Stimulated activated CD4-positive, alpha-beta T cell treated with anti-CD3 and anti-CD28 coated beads, TNF-alpha, amount 100 ng/mL, for 24 hours (primary cell): ENCODE measurements at places on chromosomes 3 and 15.

DNA sequence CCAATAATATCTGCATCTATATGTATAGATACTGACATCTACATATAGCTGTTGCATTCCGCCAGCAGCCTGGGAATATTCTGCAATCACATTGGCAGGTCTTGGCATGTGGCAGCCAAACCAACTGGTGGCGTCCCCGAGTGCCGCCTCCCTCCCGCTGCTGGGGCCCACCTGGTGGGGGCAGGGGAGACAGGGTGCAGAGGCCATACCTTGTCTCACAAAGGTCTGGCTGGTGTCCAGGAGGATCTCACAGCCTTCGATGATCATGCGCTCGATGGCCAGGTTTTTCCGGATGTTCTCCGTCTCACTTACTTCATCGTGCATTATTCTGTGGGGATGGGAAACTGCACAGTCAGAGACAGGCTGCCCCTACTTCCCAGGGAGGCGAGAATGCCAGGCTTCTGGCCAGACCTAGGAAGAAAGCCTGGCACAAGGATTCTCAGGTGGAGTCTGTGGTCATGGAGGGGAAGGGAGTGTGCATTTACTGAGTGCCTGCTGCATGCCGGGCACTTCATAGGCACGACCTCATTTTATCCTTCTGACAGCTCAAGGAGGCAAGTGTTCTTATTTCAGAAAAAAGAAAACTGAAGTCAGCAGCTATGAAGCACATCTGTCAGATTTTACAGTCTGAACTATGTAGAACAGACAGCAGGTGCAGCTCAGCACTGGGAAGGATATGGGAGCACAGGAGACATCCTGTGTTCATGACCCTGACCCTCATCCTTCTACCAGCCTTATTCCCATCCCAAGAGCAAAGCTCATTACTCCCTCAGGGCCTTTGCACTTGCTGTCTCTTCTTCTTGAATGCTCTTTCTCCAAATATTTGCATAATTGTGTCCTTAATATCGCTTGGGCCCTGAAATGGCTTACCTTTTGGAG, 62.8 kb downstream of the RASGRF1 start:
- no peak for DNase-seq

DNA sequence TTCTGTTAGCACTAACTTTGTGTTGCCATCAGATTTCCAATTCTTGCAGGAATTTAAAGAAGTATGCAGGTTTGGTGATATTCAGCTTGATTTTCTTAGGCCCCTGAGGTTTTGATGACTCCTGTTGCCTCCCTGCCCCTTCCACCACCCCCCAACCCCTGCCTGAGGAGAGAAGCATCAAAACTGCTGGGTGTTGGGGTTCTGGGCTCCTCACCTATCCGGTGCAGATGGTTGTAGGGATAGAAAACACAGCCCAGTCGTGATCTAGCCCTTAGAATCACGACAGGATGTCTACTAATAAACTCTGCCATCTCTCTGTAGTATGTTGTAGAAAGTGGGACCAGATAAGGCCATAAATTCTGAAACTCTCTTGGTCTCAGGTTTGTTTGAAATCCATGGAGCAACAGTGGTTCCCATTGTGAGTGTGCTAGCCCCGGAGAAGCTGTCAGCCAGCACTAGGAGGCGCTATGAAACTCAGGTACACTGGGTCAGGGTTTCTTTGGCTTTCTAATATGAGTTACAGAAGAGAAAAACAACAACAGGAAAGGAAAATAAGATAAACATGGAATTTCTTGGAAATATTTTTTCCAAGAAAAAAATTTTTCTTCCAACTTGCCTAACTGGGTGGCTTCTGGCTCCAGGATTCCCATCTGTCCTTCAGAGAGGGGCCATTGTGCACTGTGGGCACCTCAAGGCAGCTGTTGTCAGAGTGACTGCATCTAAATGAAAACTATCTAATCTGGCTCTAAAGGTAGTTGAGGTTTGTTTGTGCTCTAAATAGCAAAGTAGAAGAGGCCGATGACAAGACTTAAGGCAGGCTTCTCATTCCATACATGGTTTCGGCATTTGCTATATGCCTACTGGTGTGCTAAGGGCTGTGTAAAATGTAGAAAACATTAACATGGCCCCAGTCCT, 8.7 kb downstream of the SRP14 start:
- no peak for DNase-seq

GRCh38 chr15:41564286-41564959, 5.4 kb downstream of the TYRO3 start:
- no peak for DNase-seq

DNA sequence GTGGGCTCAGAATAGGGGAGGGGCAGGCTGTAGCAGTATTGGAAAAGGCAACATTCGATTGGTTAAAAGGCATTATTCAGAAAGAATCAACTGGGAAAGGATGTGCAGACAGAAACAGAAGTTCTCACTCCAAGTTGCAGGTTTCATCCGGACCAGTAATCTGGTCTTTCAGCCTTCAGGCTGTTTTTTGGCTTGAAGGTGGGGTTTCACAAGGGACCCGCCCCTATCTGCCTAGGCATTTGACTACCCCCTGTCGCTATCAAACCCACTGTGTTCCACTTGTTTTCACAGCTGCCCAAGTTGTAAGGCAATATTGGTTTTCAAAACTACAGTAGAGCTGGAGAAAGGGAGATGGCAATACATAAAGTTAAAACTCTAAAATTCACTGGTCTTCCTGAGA, 96.9 kb downstream of the VPS8 start:
- no peak for DNase-seq

- DNase-seq = no peak
These were observed 337.7 kb upstream of the AGTR1 start for GRCh38 chr3:148360051-148360450.

GRCh38 chr15:27989838-27990237, 109.3 kb downstream of the OCA2 start:
- DNase-seq = no peak

GRCh38 chr3:64495781-64496334, 191.9 kb downstream of the ADAMTS9 start:
- DNase-seq = no peak

GRCh38 chr3:21345382-21345976, 405.5 kb downstream of the ZNF385D start:
- no peak for DNase-seq

- DNase-seq = no peak
These were observed 69.8 kb upstream of the MNS1 start for GRCh38 chr15:56534728-56535127.

DNA sequence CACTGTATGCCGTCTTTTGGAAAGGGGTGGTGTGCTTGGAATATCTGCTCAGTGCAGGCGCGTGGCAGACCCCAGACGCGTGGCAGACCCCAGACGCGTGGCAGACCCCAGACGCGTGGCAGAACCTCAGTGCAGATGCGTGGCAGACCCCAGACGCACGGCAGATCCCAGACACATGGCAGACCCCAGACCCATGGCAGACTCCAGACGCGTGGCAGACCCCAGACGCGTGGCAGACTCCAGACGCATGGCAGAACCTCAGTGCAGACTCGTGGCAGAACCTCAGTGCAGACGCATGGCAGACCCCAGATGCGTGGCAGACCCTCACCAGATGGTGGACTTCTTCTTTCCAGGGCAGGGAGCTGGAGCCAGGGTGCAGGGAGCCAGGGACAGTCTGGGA, 637 bp upstream of the MUC4 start:
- no peak for DNase-seq

GRCh38 chr15:22891426-22892210, 53.2 kb downstream of the NIPA2 start:
- no peak for DNase-seq

DNA sequence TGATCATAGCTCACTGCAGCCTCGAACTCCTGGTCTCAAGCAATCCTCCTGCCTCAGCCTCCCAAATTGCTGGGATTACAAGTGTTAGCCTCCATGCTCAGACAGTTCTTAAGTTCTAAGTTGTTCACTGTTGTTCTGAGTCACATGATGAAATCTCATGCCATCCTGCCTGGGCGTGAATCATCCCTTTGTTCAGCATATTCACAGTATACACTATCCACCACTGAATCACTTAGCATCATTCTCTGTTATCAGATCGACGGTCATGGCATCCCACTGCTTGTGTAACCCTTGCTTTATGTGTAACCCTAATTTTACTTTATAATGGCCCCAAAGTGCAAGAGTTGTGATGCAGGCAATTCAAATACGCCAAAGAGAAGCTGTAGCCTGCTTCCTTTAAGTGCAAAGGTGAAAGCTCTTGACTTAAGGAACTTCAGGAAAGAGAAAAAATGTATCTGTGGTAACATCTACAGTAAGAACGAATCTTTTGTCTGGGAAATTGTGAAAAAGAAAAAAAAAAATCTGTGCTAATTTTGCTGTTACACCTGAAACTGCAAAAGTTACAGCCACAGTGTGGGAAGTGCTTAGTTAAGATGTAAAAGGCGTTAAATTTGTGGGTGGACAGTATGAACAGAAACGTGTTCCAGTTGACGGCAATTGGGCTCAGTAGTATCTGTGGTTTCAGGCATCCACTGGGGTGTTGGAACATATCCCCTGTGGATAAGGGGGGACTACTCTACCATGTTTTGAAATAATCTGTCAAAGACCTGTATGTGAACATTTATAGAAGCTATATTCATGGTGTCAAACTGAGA, 80.6 kb downstream of the PCOLCE2 start:
- no peak for DNase-seq

- no peak for DNase-seq
These were observed 105.9 kb upstream of the AGBL1 start for GRCh38 chr15:85973584-85974347.

- DNase-seq = no peak
These were observed 254.3 kb downstream of the RYR3 start for GRCh38 chr15:33565094-33565493.

GRCh38 chr3:108947855-108948254, 5.8 kb downstream of the GUCA1C start:
- DNase-seq = no peak

- DNase-seq = no peak
These were observed 918.8 kb downstream of the NAALADL2 start for GRCh38 chr3:175777965-175778364.
